ENCODE measurements at places on chromosomes 12 and 14.

- DNase-seq: no peak
Measured at GRCh38 chr12:49019443-49020324, 1.1 kb upstream of the PRKAG1 start.

DNA sequence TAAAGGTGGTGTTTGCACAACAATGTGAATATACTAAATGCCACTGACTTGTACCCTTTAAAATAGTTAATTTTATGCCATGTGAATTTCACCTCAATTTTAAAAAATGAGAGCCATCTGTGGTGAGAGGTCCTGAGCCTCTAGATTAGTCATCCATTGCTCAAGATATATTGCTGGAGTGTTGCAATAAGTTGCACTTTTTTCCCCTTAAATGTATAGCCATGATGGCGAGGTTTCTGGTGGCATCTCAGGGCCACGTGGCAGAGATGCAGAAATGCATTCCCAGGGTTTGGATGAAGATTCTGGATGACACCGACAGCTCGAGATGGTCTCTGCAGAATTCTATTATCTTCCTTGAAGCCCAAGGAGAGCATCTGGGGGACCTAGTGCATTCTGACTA lies 153.7 kb downstream of the AACS start:
- DNase-seq: no peak

DNA sequence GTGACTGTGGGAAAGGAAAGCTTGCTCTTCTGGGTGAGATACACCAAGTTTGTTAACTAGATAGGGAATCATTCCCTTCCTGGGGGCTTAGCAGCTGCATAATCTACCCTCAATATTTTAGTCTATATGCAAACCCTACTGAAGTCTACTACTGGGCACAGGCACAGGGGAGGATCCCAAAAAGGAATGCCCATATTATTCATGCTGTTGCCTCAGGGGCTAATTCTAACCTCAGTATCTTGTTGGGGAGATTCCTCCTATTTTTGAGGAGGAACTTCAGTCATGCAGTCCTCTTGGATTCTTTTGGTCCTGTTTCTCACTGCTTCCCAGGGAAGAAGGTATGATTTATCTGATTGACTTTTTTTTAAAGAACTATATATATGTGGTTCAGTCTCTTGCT lies 58.9 kb upstream of the ANKS1B start:
- DNase-seq: no peak

DNA sequence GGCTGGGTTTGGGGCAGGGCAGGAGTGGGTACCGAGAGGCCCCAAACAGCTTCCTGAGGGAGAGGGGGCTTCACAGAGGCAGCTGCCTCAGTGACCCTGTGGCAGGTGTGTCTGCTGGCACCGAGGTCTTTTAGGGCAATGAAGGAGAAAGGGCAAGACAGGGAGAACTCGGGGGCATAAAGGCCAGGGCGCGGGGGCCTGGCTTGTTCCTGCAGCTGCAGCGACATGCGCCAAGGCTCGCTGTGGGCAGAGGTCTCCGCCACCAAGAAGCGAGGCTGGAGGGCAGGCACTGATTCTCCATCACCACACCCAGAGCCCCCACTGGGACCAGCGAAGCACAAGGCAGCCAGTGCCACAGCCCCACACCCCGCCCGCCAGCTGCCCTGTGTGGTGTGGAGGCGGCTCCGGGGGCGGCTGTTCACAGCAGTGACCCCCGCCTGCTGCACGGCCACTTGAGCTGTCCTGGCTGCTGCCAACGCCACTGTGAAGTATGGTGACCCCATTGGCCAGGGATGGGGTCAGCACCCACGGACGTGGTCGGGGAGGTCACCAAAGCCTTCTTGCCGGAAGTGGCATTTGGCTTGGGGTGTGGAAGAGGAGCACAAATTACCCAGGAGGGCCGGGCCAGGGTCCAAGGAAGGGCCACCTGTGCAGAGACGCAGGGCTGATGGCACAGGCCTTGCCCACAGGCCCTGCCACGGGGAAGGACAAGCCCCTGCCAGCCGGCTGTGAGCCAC lies 16.4 kb downstream of the BAG5 start:
- peak; percentile 76 for DNase-seq

GRCh38 chr12:49762468-49762847 lies 21.1 kb downstream of the TMBIM6 start:
- no peak for DNase-seq

DNA sequence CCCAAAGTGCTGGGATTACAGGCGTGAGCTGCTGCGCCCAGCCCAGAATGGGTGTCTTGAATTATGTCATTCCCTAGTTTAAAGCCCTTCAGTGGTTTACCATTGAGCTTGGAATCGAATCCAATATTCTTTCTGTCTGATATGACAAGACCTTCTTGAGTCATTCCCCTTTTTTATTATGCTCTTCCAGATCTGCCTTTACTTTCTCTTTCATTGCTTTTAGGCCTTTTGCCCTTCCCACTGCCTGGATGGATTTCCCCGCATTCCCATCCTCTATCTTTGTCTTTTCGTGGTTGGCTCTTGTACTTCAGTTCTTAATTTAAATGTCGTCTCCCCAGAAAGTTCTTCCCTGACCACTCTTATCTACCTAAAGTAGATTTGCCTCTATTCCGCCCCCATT lies 1.6 kb downstream of the TRAFD1 start:
- no peak for DNase-seq

DNA sequence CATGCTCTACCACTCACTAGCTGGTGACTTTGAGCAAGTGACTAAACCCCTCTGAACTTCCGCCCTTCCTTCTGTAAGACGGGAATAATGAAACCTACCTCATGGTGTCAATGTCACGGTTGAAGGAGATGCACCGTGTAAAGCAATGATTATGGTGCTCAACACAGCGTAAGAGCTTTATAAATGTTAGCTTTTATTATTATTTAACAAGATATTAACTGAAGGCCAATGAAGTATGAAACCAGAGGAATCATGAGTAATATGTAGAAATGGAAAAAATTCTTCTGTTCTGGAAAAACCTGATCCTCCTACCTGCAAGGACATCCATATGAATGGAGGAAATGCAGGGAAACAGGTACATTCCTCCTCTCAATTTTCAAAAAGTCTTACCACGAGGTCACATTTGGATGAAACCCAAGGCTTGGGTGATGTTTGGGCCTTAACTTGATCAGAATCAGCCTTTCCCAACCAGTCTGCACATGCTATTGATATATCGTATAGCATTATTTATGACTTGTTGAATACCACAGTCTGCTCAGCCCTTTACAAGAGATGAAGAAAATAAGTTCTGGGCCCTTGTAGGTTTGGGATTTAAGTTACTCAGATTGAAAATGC lies 166.8 kb upstream of the TBX3 start:
- DNase-seq: no peak

DNA sequence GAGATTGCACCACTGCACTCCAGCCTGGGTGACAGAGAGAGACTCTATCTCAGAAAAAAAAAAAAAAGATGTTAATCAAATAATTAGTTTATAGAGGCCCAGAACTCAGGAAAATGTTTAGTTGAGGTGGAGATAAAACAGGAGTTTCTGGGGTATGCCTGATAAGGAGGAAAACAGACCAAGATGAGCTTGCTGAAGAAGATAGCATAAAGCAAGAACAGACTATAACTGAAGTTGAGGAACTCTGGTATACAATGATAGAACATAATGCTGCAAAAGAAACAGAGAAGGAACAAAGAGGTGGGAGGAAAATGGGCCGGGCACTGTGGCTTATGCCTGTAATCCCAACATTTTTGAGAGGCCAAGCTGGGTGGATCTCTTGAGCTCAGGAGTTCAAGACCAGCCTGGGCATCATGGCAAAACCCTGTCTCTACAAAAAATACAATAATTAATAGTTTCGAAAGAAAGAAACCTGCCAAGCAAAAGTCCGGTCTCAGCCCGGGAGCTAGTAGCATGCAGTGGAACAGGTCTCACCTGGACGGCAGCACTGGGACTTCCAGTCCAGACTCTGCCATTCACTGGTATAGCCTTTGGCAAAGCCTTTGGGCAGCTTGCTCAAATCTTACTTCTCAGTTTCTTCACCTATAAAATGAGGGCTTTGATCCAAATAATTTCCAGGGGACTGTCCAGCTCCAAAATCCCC lies 25.4 kb downstream of the SLC35E3 start:
- no peak for DNase-seq

DNA sequence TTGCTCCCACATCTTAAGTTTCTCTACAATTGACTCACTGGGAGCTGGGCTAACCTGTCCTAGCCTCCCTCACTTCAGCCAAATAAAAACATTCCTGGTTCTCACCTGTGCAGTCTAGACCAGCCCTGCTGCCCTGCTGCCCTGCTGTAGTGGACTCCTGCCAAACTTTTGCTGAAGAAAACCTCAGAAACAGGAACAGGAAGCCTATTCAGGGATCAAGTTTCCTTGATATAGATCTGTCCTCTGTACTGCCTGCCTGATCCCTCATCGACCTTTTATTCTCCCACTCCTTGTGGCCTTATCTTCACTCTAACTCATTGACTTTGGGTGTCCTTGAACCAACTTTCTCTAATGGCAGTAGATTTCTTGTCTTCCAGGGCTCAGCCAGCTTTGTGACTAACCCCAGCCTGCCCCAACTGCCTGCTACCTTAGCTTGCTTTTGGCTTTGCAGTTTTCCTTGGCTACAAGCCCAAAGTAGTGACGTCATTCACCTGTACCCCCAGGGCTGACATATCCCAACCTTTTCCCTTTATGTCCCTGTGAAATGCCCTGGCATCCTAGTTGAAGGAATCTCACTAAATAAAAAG lies 234.8 kb downstream of the DUSP6 start:
- no peak for DNase-seq

DNA sequence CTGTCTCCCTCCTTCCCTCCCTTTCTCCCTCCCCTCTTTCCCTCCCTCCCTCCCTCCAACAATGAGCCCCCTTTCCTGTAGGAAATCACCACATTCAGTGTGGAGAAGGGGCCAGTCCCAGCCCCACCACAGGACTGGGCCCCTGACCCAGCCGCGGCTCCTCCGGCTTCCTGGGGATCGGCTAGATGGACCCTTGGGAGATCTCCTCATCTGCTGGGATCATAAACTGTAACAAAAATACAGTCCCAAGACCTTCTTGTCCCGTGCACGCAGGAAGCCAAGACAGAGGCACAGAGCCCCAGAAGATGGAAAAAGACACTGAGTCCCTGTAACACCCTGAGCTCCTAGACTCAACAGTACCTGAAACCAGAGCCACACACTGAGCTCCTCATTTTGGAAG lies 23.9 kb downstream of the DIO3 start:
- DNase-seq: no peak

- DNase-seq: no peak
Measured at GRCh38 chr12:8780389-8780788, 42.0 kb upstream of the A2ML1 start.

GRCh38 chr14:85115921-85116320 lies 414.0 kb upstream of the FLRT2 start:
- no peak for DNase-seq

GRCh38 chr12:64077922-64078321 lies 144.2 kb downstream of the KICS2 start:
- no peak for DNase-seq

- DNase-seq: no peak
Measured at GRCh38 chr12:29844667-29845066, 60.9 kb upstream of the TMTC1 start.

GRCh38 chr12:52522346-52523011 lies 2.3 kb upstream of the KRT5 start:
- DNase-seq: no peak

- DNase-seq: no peak
Measured at GRCh38 chr12:78933014-78933413, 68.4 kb downstream of the SYT1 start.

GRCh38 chr12:63963868-63964267 lies 119.4 kb downstream of the SRGAP1 start:
- no peak for DNase-seq

GRCh38 chr14:38941488-38941887 lies 161.5 kb downstream of the SEC23A start:
- DNase-seq: no peak

DNA sequence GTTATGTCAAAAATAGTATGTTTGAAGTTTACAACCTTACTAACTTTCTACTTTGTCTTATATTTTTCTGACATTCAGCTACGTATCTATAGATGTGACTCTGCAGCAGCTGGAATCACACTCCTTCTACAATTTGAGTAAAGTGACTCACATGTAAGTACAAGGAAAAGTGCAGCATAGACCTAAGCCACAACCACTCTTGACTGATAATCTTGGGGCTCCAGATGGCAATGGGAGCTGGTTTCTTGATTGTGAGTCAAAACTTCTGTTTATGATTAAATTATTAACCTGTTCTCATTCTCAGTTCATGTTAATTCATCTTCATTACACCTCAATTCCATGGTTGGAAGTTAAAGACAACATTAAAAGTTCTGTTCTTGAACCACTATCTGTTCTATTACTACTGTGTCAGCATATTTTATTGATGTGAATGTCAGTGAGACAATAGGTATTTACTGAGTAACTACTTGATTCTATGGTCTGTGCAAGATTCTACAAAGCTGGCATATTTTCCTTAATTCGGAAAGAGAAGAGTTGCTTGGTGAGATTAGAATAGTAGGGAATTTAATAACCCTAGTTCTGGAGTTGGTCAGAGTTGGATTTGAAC lies 112.9 kb downstream of the TSHR start:
- DNase-seq: no peak

DNA sequence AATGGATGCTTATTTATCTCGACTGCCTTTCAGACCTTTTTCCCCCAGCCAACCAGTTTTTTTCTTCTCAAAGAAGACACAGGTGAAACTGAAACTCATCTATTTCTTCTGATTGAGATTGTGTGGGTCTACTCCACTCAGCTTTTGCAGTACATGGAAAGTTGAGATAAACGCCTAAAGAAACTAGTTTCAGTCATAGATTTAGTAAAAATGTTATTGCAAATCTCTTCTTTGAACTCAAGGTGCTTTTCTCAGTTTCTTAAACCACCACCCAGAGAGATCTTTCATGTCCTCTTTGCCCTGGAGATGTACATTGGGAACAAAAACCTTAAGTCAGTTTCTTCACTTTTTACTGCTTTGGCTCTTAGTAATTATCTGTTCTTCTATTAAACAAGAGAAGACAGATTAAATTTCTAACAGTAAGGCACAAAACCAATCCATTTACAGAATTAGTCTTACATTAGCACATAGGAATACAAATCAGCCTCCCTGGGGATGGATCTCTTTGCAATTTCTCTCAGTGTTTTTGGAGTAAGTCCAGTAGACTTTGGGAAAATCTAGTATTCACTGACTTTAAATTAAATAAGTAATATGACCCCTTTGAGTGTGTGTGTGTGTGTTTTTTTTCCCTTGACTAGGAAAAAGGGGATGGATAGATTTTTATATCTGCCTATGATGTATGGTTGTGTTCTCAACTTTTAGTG lies 11.6 kb downstream of the FBXW8 start:
- no peak for DNase-seq

GRCh38 chr12:55997535-55997859 lies 421 bp downstream of the SUOX start:
- DNase-seq: no peak

- DNase-seq: no peak
Measured at GRCh38 chr12:127144770-127145169, 1122.2 kb upstream of the TMEM132C start.

DNA sequence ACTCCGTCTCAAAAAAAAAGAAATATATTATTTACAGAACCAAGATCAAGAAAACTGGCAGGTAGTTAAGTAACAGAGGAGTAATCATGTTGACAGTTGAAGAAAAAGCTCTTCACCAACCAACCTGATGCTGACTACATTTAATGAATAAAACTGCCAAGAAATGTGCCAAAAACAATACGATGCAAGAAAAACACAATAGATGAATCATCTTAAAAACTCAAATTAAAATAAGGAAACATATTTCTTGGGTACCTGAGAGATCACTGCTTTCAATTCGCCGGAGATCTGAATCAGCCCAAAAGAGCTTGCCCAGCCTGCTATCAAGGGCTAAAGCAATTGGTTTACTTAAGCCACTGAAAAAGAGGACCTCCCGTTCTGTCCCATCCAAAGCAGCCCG lies 76.4 kb downstream of the BCL2L14 start:
- no peak for DNase-seq

All from upper lobe of left lung (tissue), 6 donors.